Lung (tissue), 17 donors: ENCODE measurements at places on chromosomes 4 and X. TPM values are rescaled to one million over a fixed set of nuclear protein-coding genes. Genes with fewer than 3 reads are reported as not detected.

CYLC1 gene
- not detected for polyA plus RNA-seq

PITX2 gene
- not detected for polyA plus RNA-seq

CPZ gene
- 1.4 TPM for polyA plus RNA-seq

DNA sequence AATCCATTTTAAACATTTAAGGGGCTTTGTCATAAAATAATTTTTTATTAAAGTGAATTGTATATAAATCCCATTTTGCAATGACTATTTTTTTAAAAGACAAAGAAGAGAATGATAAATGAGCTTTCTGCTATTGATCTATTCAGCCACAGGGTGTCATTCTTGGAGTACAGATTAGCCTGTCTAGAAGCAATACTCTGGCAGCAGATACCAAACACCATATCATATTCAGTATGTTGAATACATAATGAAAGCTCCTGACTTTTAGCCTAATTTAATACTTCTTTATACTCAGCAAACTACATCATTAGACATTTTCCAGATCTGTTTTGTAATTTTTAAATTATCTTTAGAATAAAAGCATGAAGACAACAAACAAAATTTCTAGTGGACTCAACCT, 496.3 kb downstream of the PDGFC start:
- no peak overlapping the region for H3K27ac ChIP-seq
- H3K4me3 ChIP-seq, result no peak overlapping the region
- H3K4me1 ChIP-seq, result no peaks in the 10 kb centered on the region
- no peak for DNase-seq
- H3K36me3 ChIP-seq, result no peaks in the 10 kb centered on the region

DNA sequence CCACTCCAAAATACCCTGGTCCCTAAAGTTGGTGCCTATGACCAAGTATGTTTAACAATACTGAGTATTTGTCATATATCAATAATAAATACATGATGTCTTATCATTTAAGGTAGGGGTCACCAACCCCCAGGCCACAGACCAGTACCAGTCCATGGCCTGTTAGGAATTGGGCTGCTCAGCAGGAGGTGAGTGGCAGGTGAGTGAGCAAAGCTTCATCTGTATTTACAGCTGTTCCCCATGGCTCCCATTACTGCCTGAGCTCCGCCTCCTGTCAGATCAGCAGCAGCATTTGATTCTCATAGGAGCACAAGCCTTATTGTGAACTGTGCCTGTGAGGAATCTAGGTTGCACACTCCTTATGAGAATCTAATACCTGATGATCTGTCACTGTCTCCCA, 126.2 kb downstream of the HNRNPD start:
- no peaks in the 10 kb centered on the region for H3K36me3 ChIP-seq
- H3K27me3 ChIP-seq, result no peaks in the 10 kb centered on the region
- H3K4me3 ChIP-seq, result no peak overlapping the region
- H3K4me1 ChIP-seq, result no peaks in the 10 kb centered on the region
- no peak for DNase-seq
- H3K27ac ChIP-seq, result no peak overlapping the region

GRCh38 chr4:85741921-85742591, 267.1 kb downstream of the ARHGAP24 start:
- no peaks in the 10 kb centered on the region for H3K27me3 ChIP-seq
- no peak overlapping the region for H3K27ac ChIP-seq
- DNase-seq, result no peak
- H3K4me3 ChIP-seq, result no peak overlapping the region
- peaks cover 4% of the 10 kb centered on the region for H3K4me1 ChIP-seq
